ENCODE measurements at places on chromosomes 2 and 18.
A peak's percentile ranks its signal among the peaks of the same experiment; 100 is the strongest.

GRCh38 chr2:174572556-174572955, 25.0 kb downstream of the WIPF1 start:
- no peak for DNase-seq

GRCh38 chr2:161373942-161374341, 42.2 kb upstream of the TBR1 start:
- DNase-seq, result no peak

- no peak for DNase-seq
Measured at GRCh38 chr2:86703704-86704361, 16.3 kb upstream of the RMND5A start.

DNA sequence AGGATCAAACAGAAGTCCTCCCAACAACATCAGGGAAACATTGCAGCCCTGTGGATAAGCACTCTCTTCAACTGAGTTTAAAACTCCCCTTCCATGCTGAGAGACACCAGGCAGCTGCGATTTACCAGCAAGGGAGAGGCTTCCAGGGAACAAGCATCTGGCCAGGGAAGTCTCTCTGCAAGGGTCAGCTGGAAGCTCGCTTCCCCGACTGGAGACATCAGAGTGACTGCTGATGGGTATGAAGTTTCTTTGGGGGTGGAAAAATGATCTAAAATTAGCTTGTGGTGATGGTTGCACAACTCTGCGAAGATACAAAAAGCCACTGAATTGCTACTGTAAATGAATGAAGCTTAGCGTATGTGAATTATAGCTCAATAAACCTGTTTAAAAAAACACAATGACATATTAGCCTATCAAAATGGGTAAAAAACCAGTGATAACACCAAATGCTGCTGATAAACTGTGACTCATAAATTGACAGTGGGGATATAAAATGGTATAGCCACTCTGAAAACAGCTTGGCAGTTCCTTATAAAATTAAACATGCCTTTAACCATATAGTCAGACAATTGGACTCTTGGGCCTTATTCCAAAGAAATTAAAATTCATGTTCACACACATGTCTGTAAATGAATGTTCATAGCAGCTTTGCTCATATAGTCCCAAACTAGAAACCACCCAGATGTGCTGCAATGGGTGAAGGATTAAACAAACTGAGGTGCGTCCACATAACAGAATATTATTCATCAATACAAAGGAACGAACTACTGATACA, 1082.0 kb downstream of the SOCS6 start:
- no peak for DNase-seq

- DNase-seq, result no peak
Measured at GRCh38 chr2:207499114-207499513, 30.6 kb upstream of the CREB1 start.

DNA sequence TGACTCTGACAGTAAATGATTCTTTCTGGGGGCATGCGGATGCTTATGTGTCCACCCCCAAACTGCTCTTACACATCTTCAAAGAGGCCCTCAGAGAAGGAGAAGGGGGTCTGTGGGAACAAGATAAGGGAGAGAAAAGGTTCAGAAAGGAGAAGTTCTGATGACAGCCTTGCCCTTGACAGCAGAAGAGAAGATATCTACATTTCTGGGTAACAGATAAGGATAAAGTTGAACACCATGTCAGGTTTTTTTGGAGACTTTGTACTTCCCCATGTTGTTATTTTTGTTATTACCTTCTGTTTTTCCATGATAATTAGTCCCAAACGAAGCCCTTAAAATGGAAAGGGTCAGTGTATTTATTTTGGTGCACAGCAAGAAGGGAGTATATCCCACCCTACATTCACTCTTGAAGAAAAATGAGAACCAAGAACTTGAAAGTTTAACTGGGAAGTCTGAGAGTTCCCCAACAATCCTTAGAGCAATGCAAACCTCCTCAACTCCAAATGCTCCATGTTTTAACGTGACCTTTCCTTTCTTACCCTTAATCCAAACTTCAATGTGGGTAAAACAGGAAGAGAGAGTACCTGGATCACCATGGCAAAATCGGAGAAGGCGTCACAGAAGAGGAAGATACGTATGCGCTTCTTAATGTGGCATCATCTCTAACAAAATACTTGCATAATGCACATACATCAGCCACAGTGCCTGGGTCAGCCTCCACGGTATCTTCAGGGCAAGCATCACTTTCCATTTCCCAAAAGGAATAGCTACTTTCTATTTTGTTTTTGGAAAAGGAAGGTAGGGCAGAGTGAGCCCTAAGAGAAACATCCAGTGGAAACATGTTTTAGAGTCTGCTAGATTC, 264.6 kb upstream of the STON1 start:
- DNase-seq, result no peak

GRCh38 chr18:963276-963675, 58.6 kb downstream of the ADCYAP1 start:
- DNase-seq, result no peak

DNA sequence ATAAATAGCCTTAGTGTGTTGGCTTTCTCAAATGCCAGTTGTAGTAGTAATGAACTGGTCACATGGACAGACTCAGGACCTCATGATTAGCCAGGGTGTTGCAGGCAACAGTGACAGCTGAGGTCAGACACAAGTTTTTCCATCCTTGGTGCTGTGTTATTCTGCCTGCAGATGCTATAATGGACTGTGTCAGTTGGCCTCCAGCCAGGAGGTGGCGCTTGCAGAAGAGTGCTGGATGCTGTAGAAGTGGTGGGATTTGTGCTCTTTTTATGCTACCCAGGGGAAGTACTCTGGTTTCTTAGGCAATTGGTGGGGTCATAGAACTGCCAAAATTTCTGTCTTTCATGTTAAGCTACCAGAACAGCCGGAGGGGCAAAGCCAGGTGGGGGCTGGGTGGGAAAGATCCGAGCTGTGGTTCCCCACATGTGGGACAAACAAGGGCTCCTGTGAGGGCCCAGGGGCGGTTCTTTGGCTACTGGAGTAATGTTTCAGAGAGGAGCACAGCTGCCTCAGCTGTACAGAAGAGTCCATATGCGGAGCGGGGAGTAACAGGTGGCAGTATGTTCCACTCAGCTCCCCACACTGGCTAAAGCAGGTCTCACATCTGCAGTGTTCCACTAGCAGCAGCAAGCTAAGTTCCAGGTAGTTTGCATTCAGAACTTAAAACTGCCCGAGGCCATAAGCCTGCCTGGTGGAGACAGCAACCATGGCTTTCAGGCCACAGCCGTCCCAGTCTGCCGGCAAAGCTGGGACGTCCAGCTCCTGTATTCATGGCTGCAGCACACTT, 104.4 kb downstream of the GULP1 start:
- DNase-seq, result no peak

GRCh38 chr18:33761363-33761762, 183.3 kb downstream of the ASXL3 start:
- DNase-seq, result no peak

DNA sequence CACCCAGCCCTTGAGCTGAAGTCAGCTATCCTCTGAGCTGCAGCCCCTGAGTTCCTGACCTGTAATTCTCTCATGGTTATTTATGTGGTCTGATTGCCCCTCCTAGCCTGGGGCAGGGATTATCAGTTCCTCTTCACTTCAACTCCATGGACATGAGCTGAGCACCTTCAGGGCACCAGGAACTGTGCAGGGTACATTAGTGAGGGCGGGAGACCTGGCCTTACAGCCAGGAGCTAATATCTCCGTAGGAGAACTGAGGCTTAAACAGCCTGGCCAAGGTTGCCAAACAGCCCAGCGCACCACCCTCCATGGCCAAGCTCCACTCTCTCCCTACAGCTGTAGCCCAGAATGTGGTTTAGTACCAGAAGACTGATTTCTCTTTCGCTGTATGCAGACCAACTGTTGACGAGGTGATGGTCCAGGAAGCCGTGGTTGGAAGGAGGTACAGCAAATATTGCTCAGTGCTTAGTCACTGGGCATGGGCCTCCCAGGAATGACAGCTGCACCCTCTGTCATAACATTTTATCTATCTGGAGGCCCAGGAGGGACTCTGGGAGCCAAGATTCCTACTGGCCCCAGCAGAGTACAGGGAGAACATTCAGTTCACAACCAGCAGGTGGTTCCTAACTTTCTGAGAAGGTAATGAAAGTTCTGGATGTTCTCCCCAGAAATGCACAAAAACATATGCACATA, 228.7 kb upstream of the SIX2 start:
- DNase-seq, result no peak

DNA sequence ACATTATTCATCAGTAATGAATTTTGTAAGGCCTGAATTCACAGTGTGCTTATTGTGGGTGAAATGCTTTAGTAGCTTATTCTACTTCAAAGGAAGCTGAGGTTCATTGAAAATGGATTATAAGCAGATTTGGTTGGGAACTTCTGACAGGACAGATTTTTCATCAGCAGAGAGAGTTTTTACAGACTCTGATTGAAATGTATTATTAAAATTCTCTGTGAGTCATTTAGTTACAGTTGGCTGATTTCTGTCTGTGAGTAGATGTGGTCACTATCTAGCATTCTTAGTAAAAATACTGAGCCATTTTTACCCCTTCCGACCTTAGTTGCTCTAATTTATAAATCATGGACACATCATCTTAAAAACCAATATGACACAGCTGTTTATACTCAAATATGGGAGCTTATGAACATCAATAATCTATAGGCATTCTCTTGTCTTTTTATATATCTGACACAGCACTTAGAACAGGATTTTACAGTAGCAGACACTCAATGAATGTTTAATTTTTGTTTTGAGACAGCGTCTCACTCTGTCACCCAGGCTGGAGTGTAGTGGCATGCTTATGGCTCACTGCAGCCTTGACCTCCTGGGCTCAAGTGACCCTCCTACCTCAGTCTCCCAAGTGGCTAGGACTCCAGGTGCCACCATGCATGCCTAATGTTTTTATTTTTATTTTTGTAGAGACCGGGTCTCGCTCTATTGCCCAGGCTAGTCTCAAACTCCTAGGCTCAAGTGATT, 239.6 kb downstream of the BABAM2 start:
- DNase-seq, result no peak

GRCh38 chr2:132559921-132560320, 110.1 kb downstream of the LYPD1 start:
- no peak for DNase-seq

- no peak for DNase-seq
Measured at GRCh38 chr18:59604877-59605276, 92.3 kb downstream of the CCBE1 start.

- no peak for DNase-seq
Measured at GRCh38 chr2:42142547-42143184, 26.5 kb upstream of the EML4 start.

DNA sequence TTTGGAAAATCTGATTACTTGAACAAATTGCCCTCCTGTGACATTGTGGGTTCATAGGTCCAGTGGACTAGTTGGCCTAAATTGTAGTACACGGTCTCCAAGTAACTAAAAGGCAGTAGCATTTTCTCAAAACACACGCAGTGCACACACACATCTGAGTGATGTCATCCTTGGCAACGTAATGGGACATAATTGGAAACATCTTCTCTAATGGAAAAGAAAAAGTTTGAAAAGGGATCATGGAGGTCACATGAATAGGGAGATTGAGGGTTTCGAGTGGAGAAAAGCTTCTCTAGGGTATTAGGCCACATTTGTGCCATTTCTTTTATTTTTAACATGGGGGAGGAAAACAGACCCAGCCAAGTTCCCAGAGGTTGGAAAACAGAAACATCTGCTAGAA, 93.3 kb downstream of the MAP4K4 start:
- DNase-seq, result no peak

DNA sequence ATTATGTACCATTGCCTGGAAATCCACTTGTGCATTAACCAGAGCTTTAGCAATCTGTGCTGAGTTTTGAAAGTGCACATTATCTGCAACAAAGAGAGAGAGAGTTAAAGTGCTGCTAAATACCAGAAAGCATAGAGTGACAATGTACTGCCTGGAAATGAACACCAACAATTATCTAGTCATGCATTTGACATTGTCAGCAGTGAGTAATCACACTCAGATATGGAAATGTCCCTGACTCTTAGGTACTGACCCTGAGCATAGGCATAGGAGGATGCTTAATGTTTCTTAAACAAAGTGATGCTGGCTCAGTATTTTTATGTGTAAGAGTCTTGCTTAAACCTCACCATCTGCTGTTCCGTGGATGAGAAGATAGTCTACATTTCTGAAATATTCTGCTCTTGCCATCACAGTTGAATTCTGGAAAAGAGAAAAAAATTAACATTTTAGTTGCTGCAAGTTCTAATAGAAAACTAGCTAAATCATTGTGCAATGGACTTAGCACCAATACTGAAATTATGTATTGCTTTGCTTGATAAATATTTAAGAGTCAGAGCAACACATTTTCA, 20.8 kb upstream of the GCG start:
- no peak for DNase-seq

GRCh38 chr2:199955007-199955338, 318 bp downstream of the TYW5 start:
- peak; percentile 2 for DNase-seq

DNA sequence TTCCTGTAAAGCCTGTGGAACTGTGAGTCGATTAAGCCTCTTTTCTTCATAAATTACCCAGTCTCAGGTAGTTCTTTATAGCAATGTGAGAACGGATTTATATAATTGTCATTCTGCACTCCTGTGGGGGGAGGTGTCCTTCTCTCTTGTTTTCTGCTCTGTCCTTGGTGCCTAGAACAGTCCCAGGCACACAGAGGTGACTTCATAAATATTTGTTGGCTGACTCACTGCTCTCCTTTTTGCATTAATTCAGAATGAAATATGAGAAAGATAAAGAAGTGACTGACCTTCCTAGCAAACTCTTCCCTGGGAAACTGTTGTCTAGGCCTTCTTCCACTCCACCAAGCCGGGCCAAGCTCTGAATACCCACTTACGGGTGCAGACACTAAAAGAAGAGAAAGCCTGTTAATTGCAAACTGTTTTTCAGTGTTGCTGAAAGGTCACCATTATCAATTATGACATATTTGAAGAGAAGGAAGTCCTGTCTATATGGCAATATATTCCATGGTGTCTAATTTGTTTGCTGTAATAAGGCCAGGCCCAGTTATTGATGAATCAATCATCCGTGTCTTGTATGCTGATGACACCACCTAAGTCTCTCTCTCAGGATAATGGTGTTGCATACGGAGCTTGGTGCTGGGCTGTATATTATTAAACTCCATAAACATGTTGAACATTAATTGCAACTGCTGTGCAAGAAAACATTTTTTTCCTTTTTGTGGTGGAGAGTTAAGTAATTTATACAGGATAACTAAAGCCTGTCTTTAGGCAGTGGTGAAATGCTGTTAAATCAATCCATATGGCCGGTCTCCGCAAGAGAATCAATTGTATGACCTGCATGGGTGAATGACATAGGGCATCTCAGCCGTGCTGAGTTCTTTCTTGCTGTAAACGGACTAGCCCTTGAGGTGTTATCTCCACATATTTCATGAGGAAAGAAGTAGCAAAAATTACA, 567.5 kb downstream of the SLC4A3 start:
- DNase-seq, result no peak

GRCh38 chr2:127261804-127262406, 32.0 kb downstream of the ERCC3 start:
- no peak for DNase-seq
